ENCODE measurements at places on chromosomes 3 and 15. TPM values are rescaled to one million over a fixed set of nuclear protein-coding genes. Genes with fewer than 3 reads are reported as not detected.

The PP2D1 gene
- total RNA-seq = not detected

The CKMT1A gene
- total RNA-seq = not detected

The IQCH gene
- 1.3 TPM for total RNA-seq

The FSIP1 gene
- total RNA-seq = 1.4 TPM

The TKT gene
- 505 TPM for total RNA-seq

The NEK10 gene
- 5.8 TPM for total RNA-seq

The TMEM108 gene
- total RNA-seq = not detected

The TYRO3 gene
- total RNA-seq = 13.7 TPM

The TRH gene
- total RNA-seq = not detected

The CYP1A1 gene
- not detected for total RNA-seq

- no peak for DNase-seq
Measured at GRCh38 chr15:28998511-28998910, 112.7 kb downstream of the APBA2 start.

GRCh38 chr15:91384189-91384730, 284.2 kb downstream of the SV2B start:
- DNase-seq = no peak

DNA sequence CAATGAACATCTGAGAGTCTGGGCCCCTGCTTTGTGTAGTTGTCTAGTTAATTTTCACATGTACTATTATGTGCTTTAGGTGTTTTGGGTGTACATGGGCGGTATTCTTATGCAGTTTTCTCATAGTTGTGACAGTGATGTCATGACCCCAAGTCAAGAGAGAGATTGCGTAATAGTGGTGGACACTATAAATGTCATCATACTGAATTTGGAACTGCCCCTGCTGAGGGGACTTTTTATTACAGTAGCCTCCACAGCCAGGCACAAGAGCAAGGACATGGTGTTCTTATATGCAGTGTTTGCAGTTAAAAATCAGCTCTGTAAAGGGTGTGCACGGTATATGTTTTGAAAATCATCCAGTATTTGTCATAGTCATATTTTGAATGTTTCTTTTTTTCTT, 29.5 kb downstream of the ABHD2 start:
- DNase-seq = no peak

- DNase-seq = no peak
Measured at GRCh38 chr15:101003706-101004105, 84.5 kb downstream of the LRRK1 start.

- no peak for DNase-seq
Measured at GRCh38 chr3:117874028-117874690, 1160.5 kb downstream of the IGSF11 start.

DNA sequence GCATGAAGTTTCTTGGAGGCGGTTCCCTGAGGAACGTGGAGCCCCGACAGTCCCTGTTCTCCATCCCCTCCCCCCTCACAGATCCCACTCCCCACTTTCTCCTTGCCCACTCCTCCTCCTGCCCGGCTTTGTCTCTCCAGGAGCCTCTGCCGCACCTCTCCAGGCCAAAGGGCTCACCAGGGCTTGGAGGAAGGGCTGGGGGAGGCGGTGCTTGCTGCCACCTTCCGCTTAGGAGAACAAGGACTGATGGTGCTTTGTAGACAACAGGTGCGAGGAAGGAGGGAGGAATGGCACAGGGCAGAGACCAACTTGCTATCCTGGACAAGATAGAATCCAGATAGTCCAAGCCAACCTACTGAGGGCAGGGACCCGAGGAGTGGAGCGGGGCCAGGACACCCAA, 103.5 kb upstream of the SMAD3 start:
- DNase-seq = no peak

GRCh38 chr3:40913192-40913591, 286.1 kb upstream of the CTNNB1 start:
- DNase-seq = no peak

GRCh38 chr3:156577736-156578135, 22.8 kb upstream of the SSR3 start:
- DNase-seq = no peak

DNA sequence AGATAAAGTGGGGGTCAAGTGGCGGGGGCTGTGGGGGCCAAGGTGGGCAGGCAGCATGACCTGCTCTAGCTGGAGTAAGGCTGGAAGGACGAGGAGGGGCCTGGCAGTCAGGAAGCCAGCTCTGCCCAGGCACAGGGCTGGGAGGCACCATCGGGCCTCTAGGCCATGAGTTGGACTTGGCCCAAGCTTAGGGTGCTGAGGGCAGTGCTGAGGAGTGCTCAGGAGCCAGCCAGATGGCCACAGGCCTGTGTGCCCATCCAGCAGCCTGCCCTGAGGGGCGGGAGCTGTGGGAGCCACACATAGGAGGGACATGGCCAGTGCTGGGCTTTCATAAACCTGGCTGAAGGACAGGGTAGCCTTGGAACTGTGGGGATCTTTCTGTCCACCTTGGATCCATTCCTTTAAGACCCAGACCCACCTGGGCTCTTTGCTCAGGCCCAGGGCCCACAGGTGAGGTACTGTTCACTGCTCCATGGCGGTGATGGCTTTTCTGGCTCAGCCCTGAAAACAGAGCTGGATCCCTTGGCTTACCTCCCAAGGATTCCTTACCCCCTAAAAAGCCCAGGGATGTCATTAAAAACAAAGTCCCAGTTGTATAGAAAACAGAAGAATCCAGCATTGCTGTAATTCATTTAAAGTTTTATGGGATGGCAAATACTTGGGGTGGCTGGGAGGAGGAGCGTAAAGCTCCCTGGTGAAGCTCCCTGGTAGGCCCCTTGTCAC, 137.0 kb downstream of the DNAJB8 start:
- DNase-seq = no peak

GRCh38 chr15:40891810-40892446, 2.3 kb upstream of the VPS18 start:
- DNase-seq = peak; percentile 23

DNA sequence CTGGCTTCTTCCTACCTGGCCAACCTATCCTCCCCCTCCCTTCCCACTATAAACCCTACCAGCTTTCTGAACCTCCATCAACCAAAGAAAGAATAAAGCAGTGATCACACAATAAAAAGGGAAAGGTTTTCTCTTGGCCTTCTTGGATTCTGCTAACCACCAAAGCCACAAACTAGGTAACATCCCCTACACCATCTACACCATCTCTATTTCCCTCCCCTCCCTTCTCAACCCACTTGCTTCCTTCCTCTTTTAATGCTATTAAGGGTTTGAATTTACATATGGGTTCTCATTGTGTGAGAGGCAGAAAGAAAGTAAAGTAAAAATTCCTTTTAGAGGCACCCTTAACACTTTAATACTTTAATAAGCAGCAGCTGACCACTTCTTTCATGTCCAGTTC, 25.8 kb upstream of the RSL24D1 start:
- DNase-seq = no peak

DNA sequence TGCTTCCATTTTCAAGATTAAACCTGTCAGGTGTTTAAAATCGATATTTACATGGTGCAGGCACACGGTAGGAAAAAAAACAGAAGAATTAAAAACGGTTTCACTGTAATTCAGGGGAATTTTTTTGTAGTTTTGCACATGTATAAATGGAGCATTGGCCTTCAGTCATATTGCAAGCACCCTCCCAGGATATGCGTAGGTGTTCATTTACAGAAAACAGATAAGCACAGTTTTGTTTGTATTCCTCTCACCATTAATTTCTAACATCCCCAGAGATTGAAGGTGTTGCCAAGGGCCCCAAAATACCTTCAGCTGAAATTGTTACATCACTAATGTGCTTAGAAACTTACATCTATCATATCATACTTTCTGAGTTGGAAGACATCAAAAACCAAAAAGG, 427.1 kb upstream of the NR2F2 start:
- DNase-seq = no peak

GRCh38 chr15:66560856-66561525, 4.8 kb downstream of the LCTL start:
- DNase-seq = no peak

GRCh38 chr3:161038725-161039124, 66.4 kb downstream of the B3GALNT1 start:
- no peak for DNase-seq

GRCh38 chr15:40243126-40243810, 4.4 kb downstream of the PAK6 start:
- no peak for DNase-seq

GRCh38 chr15:65208647-65209046, 2.6 kb downstream of the CILP start:
- DNase-seq = no peak

DNA sequence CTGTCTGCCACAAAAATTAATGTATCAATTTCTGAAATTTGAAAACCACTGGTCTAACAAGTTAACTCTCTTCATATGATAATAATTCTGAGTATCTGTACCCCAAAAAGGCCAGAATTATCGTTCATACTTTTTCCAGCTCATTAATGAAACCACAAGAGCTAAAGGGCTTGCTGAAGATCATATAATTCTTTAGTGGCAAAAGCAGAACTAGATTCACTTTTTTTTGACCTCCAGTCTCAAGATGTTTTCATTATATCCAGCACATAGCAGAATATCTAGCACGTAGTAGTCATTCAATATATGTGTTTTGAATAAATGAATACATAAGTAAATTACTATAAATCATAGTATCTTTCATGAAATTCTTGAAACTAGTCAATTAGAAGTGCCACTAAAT, 246.7 kb upstream of the KCNH8 start:
- DNase-seq = no peak

DNA sequence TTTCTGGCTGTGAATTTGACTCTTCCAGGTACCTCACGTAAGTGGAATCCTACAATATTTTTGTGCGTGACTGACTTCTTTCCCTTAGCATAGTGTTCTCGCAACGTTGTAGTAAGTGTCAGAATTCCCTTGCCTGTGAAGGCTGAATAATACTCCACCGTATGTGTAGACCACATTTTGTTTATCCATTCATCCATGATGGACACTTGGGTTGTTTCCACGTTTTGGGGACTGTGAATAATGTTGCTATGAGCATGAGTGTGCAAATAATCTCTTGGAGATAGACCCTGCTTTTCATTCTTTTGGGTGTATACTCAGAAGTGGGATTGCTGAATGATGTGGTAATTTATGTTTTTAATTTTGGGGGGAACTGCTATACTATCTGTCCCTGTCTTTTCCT, 82.2 kb downstream of the APBA2 start:
- DNase-seq = no peak

- peak; percentile 42 for DNase-seq
Measured at GRCh38 chr3:150970665-150971324, 1.7 kb downstream of the CLRN1 start.

DNA sequence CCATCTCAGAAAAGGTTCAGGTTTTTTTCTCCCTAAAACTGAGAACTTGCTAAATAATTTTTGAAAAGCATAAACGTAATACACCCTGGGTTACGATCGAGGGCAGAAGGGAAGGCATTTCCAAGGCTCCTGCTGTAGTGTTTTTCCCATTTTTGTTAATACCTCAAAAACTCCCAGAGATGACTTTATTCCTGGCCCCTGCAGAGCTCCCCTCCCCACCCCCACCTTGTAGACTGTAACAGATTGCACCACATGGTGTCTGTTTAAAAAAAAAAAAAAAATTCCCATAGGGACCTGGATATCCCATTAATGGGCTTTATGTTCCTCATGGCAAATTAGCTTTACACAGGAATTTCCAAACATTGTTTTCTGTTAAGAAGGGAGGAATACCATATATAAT, 38.2 kb downstream of the FEZF2 start:
- DNase-seq = no peak

GRCh38 chr15:63522225-63522578, 17.8 kb downstream of the USP3 start:
- DNase-seq = no peak

GRCh38 chr15:100186366-100186765, 155.4 kb downstream of the ADAMTS17 start:
- DNase-seq = no peak

- no peak for DNase-seq
Measured at GRCh38 chr3:45343947-45344346, 44.4 kb upstream of the LARS2 start.

DNA sequence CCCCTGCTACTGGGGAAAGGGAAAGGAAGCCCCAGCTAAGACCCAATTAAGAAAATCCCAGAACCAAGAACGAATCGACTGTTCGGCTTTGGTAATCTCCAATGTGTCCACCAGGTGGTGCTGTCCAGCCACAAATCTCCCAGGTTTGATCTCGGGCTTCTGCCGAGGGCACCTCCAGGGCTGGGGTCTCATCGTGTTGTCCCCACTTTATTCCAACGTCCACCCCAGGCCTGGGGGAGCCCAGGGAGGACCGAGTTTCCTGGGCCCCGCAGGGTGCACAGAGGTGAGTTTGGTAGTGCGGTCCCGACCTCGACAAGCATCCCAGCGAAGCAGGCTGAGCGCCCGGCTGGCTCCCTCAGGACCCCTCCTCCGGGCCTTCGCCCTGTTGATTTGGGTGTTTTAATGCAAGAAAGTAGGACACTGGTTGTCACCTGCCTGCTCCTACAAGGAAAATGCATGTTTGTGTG, 185.1 kb downstream of the GOLGA6L6 start:
- no peak for DNase-seq

- DNase-seq = peak; percentile 33
Measured at GRCh38 chr3:58299839-58300516, 6.1 kb upstream of the RPP14 start.

DNA sequence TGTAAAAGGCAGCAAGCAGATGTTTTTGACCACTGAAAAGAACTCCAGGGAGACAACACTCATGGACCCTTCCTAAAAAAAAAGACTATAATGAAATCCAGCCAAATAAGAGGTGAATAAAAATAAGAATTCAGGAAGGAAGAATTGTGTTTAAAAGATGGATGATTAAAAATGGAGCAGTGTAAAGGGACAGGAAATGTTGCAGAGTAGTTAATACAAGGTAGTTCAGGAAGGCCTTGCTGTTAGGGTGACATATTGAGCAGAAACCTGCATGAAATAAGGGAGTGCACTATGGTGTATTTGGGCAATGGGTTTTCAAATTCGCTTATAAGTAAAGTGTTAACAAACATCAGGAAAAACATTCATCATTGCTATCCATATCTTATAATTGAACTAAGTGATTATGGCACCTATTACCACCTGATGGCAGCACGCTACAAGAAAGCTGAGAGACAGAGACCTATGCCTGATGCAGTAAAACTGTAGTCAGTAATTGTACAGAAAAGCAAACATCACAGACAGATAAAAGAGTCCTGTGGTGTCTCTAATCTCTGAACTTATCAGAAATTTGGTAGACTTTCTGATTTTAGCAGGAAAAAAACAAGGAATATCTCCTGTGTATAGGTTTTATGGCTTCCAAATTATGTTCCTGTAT, 5.8 kb upstream of the DBR1 start:
- DNase-seq = peak; percentile 37

- no peak for DNase-seq
Measured at GRCh38 chr3:64379221-64379620, 154.0 kb upstream of the PRICKLE2 start.
